Caki2 (cell line): ENCODE measurements at places on chromosomes 16 and 17. TPM values are rescaled to one million over a fixed set of nuclear protein-coding genes. Genes with fewer than 3 reads are reported as not detected.

DNA sequence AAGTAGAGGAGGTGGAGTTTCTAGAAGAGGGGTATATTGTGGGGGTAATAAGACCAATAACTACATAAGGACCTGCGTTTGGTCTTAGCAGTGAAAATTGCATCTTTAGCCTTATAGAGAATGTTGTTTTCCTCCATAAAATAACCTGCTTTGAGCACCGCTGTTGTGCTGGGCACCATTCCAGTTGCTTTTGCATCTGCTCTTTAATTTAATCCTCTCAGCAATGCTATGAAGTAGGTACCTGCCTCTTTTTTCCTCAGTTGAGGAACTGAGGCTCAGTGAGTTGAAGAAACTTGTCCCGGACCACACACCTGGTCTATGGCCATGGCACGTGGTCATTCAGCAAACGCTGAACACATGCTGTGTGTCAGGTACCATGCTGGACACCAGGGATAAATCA, 238.1 kb downstream of the MSI2 start:
- no peak for DNase-seq

DNA sequence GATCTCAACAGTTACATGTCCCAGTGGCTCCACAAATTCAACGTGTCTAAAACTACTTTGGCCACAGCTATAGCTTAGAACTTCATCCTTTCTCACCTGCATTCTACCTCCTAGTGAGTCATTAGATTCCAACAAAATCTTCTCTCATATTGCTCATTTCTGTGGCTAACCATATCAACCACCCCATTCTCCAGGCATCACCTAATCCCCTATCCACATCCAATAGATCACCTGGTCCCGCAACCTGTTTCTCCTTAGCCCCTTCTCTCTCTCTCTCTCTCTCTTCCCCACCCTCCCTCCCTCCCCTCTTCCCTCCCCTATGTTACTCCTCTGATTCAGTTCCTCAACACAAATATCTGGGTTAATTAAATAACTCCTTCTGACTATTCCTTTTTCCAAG, 64.6 kb downstream of the ANKFN1 start:
- no peak for DNase-seq

The TNP2 gene
- not detected in 2 replicates for total RNA-seq

The CNTNAP4 gene
- not detected in 2 replicates for total RNA-seq

The MEAK7 gene
- 28.7 and 37.2 TPM in 2 replicates for total RNA-seq

The EPN2 gene
- 14.8 and 19.1 TPM in 2 replicates for total RNA-seq

DNA sequence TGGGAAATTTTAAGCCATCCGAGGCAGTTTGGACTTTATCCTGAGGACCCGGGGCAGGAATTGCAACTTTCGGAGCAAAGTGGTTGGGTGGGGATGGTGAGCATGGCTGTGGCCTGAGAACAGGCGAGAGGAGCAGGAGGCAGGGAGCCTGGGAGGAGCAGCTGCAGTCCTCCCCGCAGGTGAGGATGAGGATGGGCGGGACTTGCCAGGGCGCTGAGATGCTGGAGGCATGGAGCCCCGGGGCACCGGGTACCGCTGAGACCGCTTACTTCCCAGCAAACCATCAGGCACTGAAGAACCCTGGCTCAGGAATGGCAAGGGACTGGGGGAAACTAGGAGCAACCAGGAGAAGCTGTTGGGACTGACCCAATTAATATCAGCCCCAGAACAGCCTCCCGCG, 210.8 kb downstream of the GSG1L start:
- no peak for DNase-seq

The LRRC46 gene
- total RNA-seq: not detected in 2 replicates

GRCh38 chr17:49401971-49402611, 12.6 kb downstream of the PHB1 start:
- DNase-seq: no peak

The ICAM2 gene
- not detected in 2 replicates for total RNA-seq

The ALOX12 gene
- total RNA-seq: not detected in 2 replicates

GRCh38 chr16:72928090-72928981, 119.6 kb downstream of the ZFHX3 start:
- no peak for DNase-seq

DNA sequence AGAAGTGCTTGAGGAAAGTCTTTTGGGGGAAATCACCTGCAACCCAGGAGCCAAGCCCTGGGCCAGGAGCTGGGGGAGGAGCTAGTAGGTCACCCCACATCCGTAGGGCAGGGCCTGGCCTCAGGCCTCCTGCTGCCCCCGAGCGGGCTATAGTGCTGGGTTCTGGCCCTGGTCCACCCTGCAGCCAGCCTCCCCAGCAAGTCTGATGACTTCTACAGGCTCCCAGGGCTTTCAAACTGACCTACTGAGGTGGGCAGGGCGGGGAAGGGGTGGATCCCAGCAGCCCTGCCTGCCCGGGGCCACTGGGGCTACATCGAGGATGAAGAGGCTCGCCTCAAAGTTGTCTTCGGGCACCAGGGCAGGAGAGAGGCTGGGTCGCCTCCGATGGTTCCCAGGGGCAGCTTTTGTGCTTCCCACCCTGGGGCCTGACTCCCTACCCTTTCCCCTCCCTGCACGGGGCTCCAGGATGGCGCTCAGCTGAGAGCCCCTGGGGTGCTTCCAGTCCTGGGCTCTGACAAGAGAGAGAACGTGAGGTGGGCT, 5.0 kb downstream of the CENPX start:
- DNase-seq: no peak
